Stimulated activated CD4-positive, alpha-beta T cell treated with anti-CD3 and anti-CD28 coated beads, Interleukin-2, amount 100 ng/mL, for 48 hours (primary cell): ENCODE measurements at places on chromosomes 13 and 19.

DNA sequence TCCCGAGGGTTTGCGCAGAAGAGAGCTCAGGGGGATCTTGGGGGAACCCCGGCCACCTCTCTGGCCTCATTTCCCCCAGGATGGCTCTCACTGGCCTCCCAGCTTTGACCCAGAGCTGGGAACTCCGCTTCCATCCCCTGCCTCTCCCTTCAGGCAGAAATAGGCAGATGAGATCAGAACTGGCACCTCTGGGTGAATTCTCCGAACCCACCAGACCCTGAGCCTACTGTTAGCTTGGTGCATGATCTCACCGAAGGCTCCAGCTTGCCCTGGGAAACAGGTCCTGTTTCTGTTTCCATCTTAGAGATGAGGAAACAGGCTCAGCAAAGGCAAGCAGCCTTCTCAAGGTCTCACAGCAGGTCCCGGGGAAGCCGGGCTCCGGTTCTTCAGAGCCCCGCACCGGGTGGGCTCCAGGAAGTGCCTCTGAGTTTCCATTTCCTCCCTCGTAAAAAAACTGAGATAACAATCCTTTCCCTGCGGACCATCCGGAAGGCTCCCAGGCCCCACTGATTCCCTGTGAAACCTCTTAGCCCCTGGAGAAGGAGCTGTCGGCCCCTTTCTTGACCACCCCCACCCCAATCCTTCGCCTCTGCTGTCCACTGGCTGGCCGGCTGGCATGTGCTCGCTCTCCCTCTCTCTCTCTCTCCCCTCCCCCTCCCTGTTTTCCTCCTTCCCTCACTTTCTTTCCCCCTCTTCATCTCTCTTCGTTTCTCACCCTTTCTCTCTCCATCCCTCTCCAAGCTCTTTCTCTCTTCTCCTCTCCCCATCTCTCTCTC lies 2.1 kb downstream of the NECTIN2 start:
- no peak for DNase-seq

DNA sequence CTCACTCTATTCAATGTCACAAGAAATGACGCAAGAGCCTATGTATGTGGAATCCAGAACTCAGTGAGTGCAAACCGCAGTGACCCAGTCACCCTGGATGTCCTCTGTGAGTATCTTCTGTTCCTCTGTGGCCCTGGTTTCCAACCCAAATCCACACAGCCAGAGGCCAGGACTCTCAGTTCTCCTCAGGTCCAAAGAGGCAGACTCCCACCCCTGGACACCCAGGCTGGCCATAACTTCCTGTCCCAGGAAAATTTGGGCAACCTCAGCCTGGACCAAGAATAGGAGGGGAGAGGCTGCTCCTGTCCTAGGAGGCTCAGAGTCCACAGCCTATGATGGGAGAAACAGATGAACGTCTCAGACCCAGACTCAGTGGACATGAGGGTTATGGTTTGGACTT lies 11.7 kb downstream of the CEACAM5 start:
- no peak for DNase-seq

GRCh38 chr13:94968757-94969086 lies 256.4 kb upstream of the SOX21 start:
- DNase-seq: no peak

DNA sequence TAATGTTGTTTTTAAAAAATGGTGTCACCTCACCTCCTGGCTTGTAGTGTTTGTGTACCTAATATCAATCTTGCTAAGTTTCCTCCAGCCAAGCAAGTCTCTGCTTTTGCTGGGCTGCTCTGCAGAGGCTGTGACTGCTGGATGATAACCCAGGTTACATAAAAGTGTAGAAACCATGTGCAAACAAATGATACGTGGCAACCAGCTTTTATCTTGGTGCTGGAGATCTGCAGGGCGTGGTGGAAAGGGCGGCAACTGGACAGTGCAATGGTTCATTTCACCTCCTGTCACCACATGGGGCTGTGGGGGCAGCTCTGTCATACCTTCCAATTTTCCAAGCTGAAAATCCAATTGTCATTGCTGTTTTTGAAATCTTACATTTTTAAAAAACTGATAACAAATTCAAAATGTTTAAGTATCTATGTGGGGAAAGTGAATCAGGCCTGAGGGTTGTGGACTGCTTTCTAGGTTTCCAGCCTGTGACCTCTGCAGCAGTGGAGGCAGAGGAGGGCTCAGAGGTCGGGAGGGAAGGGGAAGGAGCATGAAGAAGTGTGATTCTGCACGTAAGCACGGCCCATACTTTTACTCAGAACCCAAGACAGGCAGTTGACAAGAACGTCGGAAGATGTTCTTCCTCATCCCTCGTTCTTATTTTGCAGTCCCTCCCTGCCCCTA lies 9.7 kb downstream of the GPR42 start:
- no peak for DNase-seq

- no peak for DNase-seq
Measured at GRCh38 chr19:17406046-17406886, 836 bp upstream of the BST2 start.

- no peak for DNase-seq
Measured at GRCh38 chr13:113508521-113509254, 18.2 kb upstream of the DCUN1D2 start.

GRCh38 chr13:26488236-26489003 lies 69.1 kb upstream of the WASF3 start:
- DNase-seq: no peak

DNA sequence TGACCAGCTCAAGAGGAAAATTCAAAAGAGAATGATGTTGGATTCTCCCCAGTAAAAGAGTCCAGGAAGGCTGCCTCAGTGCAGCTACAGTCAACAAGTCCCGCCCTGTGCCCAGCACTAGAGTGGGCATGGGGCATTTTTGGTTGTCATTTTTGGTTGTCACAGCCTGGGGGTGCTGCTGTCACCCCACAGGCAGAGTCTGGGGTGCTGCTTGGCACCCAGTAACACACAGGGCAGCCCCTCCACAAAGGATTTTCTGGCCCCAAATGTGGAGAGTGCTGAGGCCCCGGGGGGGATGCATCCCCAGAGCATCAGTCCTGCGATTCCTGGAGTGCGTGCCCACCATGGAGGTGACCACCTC lies 28.2 kb upstream of the TMEM255B start:
- no peak for DNase-seq

DNA sequence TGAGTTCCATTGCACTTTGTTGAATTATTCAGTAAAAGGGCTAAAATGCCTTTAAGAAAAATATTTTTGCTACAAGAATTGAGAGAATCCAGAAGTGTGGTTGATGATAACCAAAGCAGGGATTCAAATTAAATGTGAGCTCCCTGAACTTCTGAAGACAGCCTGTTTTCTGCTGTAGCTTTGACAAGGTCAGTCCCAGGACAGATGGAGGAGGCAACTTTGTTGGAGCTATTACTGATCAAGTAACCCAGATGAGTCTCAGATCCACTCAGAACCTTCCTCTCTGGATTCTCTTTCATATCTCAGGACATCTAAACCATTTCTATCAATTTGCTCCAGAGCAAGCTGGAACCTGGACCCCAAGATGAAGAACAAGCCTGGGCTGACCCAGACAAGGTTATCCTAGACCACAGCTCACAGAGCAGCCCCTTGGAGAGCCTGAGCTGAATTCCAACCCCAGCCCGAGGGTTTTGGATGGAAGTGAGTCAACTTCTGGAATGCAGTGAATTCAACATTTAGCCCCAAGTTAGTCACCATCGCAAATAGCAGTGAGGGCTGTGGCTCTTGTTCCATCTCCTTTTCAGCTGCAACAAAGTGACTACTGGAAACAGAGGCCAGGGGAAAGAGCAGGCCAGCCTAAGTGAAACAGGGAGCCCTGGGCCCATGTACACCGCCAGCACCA lies 137.8 kb upstream of the TSC22D1 start:
- no peak for DNase-seq

DNA sequence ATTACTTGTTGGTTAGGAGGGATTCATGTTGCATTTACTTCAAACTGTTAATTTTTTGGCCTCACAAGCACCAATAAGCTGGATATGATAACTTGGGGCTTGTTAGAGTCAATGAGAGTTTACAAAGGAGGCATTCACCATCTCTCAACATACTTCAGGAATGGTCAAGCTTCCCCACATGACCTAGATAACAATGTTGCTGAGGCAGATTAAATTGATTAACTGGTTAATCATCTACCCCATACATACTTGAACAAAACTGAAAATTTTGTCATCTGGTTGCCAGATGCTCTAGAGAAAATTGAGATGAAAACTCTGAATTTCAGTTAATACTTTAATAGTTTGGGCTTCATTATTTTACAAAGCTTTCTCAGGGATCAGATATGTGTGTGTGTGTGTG lies 43.0 kb upstream of the UBL3 start:
- no peak for DNase-seq

GRCh38 chr13:76600081-76600480 lies 286.1 kb downstream of the KCTD12 start:
- DNase-seq: no peak

DNA sequence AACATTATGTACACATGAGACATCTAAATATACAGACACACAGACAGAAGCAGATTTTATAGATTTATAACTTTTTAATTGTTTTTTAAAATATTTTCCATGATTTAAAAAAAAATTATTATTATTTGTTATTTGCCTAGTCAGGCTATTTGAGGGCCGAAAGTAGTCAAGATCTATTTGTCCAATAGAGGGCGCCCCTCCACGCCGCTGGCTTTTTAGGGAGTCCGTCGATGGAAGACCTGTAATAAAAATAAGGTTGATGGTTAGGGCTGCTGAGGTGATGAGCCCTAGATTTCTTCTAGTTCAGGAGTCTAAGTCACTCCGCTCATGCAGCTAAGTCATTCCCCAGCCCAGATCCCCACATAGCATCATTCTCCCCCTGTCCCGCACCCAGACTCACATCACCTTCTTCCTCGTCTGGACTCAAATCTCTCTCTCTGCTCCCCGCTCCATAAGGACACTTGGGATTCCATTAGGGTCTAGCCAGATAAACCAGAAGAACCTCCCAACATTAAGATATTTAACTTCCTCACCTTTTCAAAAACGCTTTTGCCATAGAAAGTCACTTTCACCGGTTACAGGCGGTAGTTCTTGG lies 33.9 kb upstream of the CEACAM21 start:
- DNase-seq: peak; percentile 73

- DNase-seq: no peak
Measured at GRCh38 chr19:547117-547516, 3.3 kb downstream of the GZMM start.

- no peak for DNase-seq
Measured at GRCh38 chr13:102234618-102235017, 167.2 kb downstream of the FGF14 start.

GRCh38 chr13:99403458-99403971 lies 96.3 kb upstream of the GPR183 start:
- DNase-seq: no peak

- no peak for DNase-seq
Measured at GRCh38 chr19:18972301-18972811, 31.3 kb upstream of the HOMER3 start.

GRCh38 chr19:17073869-17074633 lies 1.2 kb downstream of the HAUS8 start:
- DNase-seq: no peak

DNA sequence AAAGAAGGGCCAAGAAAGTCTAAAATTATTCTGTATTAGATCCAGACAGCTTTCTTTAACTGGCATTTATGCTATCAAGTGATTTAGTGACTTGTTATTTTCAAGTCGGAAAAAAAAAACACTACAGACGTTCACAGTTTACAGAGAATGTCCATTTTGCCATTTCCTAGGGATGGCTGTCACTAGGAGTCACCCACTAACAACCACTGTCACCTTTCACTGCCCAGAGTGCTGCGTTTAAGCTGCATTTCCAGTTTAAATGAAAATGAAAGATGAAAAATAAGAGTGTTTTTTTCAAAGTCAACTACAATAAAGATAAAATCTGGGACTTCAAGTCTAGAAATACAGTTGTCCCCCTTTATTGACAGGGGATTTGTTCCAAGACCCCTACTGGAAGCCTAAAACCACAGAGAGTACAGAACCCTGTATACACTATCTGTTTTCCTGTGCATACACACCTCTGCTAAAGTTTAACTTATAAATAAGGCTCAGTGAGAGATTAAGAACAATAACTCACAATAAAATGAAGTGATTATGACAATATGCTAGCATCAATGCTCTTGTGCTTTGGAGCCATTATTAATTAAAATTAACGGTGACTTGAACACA lies 112.5 kb downstream of the SACS start:
- DNase-seq: no peak

DNA sequence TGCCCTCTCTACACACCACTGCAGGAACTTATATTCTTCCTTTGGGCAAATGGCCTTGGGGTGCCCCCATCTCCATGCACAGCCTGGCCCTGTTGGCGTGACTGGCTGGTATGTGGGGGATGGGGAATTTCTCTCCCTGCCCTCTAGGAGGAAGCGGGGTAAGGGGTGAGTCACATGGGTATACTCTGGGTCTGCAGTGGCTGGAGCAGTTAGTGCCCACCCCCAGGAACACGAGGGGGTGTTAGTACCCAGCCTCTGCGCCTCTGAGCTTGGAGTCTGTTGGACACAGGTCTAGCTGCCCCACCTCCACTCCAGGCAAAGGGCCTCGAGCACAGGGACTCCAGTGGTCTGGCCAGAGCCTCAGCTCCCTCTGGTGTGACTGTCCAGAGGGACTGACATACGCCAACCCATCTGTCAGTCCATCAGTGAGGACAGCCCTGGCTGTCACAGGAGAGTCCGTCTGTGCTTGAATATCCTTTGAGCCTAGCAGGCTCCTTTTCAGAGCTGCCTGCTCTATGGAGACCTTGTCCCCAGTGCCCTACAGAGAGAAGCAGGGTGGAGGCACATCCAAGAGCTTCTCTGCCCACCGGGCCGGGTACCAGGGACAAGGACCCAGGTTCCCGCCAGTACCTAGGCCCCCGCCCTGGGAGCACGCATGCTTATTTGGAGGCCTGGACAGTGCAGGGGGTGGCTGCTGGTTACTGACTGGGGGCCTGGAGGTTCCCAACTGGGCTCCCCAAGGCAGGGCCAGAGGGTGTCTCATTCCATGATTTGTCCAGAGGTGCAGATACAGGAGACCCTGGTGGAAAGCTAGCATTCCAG lies 66.6 kb downstream of the CHST8 start:
- no peak for DNase-seq

- DNase-seq: no peak
Measured at GRCh38 chr13:33751151-33751550, 66.8 kb upstream of the RFC3 start.

DNA sequence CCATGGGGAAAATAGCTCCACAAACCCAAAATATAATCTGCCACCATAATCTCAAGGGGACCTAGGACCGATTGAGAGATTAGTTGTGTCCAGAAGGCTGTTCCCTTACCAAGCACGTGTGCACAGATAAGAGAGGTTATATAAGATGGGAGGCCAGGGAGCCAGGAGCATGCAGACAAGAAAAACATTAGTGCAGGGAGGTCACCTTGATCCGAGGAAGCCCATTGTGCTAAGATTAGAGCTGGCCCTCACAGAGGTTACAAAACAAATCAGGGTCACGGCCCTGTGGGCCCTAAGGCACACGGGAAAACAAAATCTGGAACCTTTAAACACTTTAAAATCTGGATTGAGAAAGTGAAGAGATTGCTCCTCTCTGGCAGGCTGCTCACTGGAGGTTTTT lies 37.7 kb downstream of the RGCC start:
- no peak for DNase-seq

GRCh38 chr19:29804493-29804892 lies 7.3 kb upstream of the CCNE1 start:
- no peak for DNase-seq
